ENCODE measurements at places on chromosomes 16 and 17. TPM values are rescaled to one million over a fixed set of nuclear protein-coding genes. Genes with fewer than 3 reads are reported as not detected.

The ST6GALNAC2 gene
- total RNA-seq = 1.4 TPM

The KRT9 gene
- total RNA-seq = not detected

The PMFBP1 gene
- total RNA-seq = under 0.01 TPM

The MMP28 gene
- 0.26 TPM for total RNA-seq

The TBC1D3L gene
- total RNA-seq = 4.6 TPM

The DNAH9 gene
- total RNA-seq = 0.22 TPM

The AURKB gene
- 11.1 TPM for total RNA-seq
